ENCODE measurements at places on chromosomes 3 and 15.

DNA sequence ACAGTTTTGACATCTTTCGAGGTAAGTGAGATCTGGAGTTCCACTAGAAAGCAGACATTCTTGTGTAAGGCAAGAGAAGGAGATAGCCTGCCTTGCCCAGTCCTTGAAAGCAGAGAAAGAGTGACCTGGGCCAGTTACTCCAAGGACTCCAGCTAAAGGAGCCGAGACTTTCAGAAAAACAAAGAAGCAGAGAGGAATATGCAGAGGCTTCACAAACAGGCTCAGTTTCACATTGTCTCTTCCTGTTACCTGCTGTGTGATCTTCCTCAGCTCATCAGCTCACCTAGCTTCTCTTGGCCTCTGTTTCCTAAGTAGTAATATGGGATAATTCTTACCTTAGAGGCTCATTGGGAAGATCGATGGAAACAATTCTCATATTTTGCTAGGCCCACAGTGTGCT, 81.0 kb downstream of the CDC25A start:
- no peak for DNase-seq

GRCh38 chr15:99542828-99543227, 23.0 kb upstream of the MEF2A start:
- no peak for DNase-seq

- DNase-seq, result no peak
These were observed 40.8 kb downstream of the KAT2B start for GRCh38 chr3:20080956-20081554.

DNA sequence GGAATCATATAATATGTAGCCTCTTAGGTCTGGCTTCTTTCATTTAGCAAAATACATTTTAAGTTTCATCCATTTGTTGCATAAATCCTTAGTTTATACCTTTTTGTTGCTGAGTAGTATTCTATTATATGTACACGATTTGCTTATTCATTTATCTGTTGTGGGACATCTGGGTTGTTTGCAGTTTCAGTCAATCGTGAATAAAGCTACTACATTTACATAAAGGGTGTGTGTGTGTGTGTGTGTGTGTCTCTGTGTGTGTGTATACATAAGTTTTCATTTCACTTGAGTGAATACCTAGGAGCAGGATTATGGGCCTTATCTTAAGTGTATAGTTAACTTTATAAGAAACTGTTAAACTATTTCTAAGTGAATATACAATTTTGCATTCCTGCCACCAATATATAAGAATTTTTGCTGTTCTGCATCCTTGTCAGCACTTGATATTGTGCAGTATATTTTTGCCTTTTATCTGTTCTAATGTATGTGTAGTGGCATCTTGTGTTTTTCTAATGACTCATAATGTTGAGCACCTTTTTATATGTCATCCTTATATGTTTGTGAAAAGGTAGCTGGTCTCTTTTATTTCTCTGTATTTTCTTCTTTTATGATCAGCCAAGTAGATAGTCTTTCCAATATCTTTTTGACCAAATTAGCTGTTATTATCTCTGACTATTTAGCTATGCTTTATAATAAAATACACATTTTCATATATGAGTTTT, 55.0 kb downstream of the GLCE start:
- DNase-seq, result no peak

DNA sequence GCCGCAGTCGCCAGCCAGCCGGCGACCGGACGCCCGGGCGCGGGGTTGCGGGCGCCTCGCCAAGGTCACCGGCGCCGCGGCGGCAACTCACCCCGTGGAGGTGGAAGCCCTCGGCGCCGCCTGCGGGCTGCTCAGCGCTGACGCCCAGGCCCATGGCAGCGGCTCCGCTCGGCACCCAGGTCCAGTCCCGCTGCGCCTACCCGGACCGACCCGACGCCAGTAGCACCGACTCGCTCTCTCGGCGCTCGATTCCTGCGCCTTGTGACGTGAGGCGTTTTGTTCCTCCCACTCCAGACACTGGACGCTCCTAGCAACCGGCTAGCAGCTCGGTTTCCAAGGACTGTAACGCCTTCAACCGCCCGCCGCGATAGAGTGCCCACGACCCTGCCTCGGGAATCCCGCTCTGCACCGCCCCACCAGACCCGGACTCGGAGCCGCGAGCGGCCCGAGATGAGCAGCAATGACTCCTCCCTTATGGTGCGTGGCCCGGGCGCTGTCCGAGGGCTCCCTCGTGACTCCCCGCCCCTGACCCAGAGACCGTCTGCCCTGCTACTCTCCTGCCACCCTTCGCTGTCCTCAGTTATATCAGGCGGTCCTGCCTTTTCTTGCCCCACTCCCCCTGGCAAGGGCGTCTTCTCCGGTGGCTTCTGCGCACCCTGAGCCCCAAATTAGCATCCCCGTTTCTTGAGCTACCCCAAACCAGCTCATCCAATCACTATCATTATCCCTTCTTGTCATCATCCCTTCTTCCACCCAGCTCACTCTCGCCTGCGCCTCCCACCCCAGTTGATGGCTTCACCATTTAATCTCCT, at the start of the genes GORASP1 and TTC21A:
Gene GORASP1 (minus strand): TSS at position 240 of the 812 bp plus-strand sequence. CDS start 86 bp downstream, at position 154.
Gene TTC21A (plus strand): TSS at position 293 of the 812 bp plus-strand sequence. CDS start 158 bp downstream, at position 451.
- DNase-seq, result peak; percentile 84

DNA sequence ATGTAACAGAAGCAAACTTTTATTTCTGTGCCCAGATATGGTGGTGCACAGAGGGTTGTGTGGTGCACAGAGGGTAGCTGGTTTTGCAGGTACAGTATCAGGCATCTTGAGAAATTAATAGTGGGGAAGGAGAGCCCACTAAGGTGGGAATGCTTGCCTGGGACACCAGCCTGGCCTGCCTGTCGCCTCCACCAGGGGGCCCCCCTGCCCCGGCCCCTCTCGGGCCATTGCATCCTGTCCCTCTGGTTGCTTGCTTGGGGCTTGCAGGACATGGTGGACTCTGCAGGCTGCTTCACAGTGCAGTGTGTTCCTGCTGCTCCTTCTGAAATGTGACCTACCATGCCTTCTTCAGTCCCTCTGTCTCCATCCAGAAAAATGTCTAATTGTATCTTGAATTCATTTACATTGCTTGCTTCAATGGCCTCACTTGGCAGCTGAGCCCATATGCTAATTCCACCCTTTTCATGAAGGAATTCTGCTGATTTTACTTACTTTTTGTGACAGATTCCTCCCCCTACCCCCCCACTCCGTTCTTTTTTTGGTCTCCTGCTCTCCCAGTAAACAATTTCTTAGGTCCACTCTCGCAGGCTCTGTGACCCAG, 73.6 kb downstream of the EEFSEC start:
- DNase-seq, result peak; percentile 25

DNA sequence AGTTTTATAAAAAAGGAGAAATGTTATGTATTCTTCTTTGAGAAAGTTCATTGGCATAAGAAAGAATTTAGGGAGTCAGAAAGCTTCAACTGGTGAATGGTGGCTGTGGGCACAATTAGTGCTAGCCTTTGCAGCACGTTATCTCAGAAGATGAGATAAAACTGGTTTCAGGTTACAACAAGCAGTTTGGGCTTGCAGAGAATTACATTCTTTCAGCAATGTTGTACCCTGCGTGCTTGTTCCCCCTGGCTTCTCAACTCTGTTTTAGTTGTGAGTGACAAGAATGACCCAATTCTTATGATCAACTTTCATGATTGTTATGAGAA, 31.6 kb upstream of the ACP3 start:
- DNase-seq, result no peak

DNA sequence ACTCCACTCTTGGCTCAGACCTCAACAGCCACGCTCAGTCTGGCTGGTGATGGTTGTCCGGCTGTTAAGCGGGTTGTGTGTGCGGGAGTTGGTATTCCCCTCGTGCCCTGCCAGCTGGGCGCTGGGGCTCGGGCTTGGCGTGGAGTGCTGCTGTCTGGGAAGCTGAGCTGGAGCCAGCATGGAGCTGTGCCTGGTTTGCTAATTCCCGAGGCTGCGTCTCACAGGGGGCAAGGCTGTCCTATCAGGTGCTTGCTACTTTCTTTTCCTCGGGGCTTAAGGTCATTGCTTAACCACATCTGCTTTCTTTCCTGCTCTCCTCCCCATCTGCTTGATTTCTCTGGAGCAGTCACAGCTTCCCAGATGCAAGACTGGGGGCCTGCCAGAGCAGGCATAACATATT, 29.9 kb downstream of the PDIA5 start:
- peak; percentile 69 for DNase-seq

DNA sequence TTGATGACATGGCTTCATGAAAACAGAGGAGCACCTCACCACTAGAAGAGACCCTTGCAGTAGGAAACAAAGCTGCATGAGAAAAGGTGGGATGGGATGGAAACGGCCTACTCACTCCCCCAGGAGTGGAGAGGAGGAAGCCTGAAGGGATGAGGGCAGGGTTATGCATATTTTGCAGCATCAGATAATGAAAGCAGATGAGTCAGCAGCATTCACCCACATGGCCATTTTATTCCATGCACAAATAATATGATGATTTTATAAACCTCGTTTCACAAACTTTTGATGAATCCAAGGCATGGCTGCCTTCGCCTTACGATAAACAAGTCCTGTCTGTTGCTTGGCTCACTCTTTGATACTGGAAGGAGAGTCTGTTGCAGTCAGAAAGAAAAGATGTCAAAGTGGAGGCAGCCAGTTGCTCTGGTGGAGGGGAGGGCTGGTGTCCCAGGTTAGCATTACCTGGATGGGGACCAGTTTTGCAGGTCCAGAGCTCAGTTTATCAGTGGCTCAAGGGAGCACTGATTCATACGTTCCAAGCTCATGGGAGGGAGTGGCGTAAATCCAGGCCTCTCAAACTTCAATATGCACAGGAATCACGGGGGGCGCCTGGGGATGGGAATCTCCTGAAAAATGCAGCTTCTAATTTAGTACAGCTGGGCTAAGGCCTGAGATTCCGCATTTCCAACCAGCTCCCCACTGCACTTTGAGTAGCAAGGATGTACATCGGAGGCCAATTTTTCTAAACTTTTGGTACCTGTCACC, 9.2 kb upstream of the EHD4 start:
- peak; percentile 28 for DNase-seq

- no peak for DNase-seq
These were observed 219.0 kb upstream of the LINGO1 start for GRCh38 chr15:77851691-77852090.

DNA sequence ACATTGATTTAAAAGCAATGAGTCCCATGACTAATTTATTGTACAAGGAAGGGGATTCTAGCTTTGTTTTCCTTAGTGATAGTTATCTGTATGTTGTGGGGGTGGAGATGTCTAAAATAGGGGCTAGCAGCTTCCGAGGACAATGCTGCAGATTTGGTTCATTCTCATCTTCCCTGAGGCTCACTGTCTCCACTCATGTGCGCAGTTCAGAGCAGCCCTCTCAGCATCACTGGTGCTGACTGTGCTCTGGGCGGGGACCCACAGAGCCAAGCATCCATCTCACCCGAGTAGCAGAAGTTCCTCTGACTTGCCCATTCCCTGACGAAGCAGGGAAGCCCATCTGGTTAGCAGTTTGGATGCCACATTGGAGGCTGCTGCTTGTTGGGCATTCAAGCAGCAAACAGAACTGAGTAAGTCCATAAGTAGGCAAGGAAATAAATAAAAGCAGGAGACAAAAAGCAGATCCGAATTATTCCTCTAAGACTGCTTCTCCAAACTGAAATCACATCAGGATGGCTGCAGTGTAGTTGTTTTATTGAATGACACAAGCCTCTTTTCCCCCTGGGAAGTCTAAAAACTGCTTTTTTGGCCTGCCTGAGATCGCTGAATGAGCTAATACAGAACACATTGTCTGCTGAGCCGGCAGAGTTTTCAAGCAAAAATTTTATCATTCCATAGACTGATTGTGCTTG, 27.5 kb downstream of the RARB start:
- DNase-seq, result peak; percentile 77

DNA sequence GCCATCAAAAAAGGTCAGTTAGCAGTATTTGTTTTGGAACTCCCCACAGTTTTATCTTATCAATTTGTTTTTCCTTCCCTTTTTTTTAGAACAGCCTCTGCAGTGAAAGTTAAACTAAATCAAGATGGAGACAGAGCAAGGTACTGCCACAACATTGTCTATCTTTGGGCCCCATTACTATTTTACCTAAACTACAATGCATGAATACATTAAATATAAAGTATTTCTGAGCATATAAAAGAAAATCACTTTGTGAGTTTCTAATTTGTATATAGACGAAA, 139.5 kb downstream of the MEIS2 start:
- no peak for DNase-seq

DNA sequence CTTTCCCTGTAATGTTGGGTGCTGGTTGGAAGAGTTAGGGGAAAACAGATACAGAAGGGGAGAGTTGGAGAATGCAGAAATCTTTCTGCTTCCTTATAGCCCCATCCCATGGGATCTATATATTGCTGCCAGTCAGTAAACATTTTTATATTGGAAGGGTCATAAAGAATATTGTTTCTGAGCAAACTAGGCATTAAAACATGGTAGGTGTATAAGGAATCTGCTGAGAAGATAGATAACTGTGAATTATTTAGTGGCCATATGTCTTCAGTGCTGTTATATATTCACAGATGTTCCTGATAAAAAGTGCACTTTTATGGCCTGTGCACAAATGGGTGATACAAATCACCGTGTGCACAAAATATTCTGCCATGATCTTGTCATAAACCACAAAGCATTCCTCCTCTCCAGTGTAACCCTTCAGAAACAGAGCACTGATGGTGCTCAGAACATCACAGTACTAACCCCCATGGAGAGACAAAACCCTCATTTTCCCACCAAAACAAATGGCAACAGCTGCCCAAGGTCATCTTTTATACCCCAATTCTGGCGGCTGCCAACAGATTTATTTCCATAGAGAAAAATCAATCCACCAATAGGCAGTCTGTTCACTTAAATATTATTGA, 269.3 kb downstream of the SLC9A9 start:
- peak; percentile 22 for DNase-seq

DNA sequence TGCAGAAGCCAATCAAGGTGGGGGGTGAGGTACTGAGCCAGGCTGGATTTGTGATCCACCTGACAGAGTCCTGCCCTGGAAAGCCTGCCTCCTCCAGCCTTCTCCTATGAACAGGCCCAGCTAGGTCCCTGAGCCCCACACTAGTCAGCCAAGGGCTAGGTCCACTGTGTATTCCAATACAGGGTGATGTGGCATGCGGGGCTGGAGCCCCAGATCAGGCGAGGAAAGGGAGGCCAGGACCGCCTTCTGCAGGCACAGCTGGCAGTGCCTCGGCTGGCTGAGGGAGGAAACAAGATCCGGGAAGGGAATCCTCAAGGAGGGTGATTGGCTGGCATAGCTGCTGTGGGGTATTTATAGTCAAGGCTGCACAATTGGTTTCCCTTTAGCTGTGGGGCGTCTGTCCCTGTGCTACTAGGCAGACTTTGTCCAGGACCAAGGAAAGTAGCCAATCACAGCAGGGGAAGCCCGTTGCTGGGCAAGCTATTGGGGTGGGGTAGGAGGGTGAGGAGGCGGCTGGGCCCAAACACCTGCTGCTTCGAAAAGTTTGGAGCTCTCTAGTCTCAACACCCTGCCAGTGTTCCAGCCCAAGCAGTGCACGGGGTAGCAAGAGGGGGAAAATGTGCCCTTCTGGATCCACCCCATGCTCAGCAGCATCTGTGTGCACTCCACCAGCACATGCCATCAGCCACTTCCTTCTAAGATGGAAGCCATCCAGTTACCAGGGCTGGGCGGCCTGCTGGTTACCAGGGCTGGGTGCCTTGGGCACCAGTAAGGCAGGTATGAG, 5.9 kb downstream of the KY start:
- no peak for DNase-seq
